Activated naive CD4-positive, alpha-beta T cell treated with anti-CD3 and anti-CD28 coated beads, Interleukin-2, amount 50 U/mL, for 72 hours (primary cell): ENCODE measurements at places on chromosomes 4 and X. TPM values are rescaled to one million over a fixed set of nuclear protein-coding genes. Genes with fewer than 3 reads are reported as not detected.

DNA sequence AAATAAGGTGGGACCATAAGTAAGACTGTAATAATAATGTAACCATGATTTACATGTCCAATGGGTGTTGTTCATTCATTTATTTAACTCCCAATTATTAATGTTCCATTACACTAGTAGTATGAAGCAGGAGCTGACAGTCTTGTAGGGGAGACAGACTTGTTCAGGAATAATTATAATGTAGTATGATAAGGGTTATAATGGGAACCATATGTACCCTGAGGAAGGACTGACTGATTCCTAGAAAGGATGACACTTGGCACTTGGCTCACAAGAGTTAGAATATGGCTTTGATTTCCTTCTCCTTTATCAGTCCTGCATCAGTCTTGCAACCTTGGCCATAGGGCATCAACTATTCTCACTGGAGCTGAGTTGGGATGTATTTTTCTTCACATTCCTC is 24.2 kb downstream of the PCDH7 start:
- DNase-seq, result no peak

DNA sequence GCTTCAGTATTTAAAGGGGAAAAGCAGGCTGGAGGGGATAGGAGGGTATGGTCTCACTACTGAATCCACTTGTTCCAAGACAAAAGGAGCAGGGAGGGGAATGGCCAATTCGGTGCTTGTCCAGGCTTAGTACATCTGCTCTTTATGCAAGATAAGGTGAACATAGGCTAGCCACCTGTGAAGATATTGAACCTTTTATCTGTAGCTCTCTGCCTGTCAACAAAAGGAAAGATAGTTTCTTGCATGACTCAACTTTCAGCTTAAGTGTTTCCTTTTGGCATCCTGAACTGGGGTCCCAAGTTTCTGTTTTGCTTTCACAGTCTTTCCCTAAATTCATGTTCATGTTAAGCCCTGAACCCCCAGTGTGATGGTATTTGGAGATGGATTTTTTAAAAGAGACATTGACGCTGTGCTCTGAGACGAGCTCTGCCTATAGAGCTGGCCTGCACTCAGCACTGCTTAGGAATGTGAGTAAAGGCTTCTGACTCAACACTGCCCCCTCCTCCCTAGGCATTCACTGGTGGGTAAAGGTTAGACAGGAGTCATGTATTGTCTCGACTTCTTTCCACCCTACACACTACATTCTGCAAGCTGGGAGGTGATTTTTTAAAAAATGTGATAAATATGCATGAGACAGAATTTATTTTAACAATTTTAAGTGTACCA is 28.2 kb downstream of the FAM149A start:
- DNase-seq, result no peak

- no peak for DNase-seq
These were observed 40.4 kb downstream of the UNC5C start for GRCh38 chr4:95508421-95508820.

DNA sequence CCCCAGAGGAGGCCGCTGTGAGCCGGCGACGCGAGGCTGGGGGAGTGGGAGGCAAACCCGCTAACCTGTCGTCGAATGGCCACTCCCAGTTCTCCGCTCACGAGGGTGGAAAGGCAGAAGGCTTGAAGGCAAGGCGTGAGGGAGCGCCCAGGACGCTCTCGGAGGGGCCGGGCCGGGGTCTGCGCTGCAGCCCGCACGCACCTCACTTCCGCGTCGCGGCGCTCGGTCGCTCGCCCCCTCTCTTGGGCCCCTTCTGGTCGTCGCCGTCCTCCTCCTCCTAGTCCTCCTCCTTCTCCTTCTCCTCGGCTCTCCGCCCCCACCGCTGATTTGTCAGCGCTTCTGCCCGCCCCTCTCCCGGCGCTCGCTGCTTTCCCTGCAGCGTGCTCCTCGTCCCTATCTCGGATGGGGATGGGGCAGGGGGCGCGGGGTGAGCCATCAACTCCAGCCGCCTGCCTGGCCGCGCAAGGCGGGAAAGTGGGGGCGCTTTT is at the start of gene SNCA:
Gene SNCA (minus strand): TSS at position 265 of the 488 bp plus-strand sequence. CDS start 1,494 bp downstream, outside the sequence.
- no peak for DNase-seq

- peak; percentile 60 for DNase-seq
These were observed 260.9 kb downstream of the GLUD2 start for GRCh38 chrX:121308276-121308805.

DNA sequence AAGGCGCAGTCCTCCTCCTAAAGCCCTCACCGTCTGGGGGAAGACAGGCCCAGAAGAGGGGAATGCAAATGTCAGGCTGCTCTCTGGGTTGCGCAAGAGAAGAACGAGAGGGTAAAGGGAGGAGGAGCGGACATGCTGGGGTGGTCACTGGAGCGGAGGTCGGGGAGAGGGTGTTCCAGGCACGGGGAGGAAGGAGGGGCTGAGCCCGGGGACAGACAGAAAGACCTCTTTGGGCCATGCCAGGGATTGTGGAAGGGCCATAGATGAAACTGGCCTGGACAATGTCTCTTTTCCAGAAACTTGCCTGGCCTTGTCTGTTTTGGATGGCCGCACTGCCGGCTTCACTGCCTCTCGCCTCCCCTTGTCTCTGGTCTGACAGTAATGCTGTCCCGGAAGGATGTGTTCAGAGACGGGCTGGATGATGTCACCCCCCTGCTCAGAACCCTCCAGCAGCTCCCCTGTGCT is 121.0 kb downstream of the SORCS2 start:
- DNase-seq, result no peak

GRCh38 chr4:99120501-99120900 is 23.6 kb downstream of the ADH4 start:
- DNase-seq, result no peak

DNA sequence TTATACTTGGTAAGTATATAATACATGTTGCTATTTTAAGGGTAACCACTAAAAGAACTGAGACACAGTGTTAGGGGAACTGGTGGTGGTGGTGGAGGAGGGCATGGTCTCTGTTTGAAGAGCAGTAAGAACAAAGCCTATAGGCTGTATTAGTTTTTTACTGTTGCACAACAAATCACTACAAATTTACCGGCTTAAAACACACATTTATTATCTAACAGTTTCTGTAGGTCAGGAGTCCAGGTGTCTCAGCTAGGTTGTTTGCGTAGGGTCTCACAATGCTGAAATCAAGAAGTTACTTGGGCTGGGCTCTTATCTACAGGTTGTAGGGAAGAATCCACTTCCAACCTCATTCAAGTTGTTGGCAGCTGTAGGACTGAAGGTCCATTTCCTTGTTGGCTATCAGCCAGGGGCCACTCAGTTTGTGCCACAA is 52.6 kb downstream of the CASK start:
- no peak for DNase-seq

GRCh38 chrX:67334323-67334722 is 209.5 kb upstream of the AR start:
- DNase-seq, result no peak

GRCh38 chr4:84412062-84412461 is 87.0 kb downstream of the NKX6-1 start:
- DNase-seq, result no peak

DNA sequence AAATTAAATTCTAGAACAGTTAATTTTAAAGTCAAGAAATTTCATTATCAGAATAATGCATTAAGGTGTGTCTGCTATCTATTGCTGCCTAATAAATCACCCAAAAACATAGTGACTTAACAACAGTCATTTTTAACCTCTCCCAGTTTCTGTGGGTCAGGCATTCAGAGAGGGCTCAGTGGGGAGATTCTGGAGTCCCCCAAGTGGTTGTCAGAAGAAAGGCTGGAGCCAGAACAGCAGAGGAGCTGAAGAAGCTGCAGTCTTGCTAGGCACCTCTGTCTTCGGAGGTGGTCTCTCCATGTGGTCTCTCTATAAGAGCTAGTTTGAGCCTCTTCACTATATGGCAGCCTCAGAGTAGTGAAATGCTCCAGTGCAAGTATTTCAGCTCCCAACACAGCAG is 9.3 kb upstream of the HOPX start:
- no peak for DNase-seq

- no peak for DNase-seq
These were observed 1157.3 kb downstream of the PCDH7 start for GRCh38 chr4:31877429-31877828.

- DNase-seq, result no peak
These were observed 450.0 kb upstream of the RASGEF1B start for GRCh38 chr4:81921751-81922159.

DNA sequence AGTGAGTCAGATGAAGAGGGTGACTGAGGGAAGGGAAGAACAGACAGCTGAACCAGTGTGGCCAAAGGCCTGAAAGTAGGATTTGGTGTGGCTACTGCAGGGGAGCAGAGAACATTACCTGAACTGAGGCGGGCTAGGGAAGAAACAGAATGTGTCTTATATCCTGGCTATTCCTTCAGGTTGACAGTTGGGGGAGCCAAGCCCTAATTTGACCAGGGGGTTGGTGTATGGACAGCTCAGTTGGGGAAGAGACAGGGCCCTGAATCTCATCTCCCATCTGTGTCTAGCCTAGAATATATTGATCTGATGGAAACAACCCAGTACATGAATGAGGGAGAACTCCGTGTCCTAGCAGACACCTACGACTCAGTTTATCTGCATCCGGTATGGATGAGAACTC is 4.2 kb downstream of the HDAC6 start:
- DNase-seq, result no peak

DNA sequence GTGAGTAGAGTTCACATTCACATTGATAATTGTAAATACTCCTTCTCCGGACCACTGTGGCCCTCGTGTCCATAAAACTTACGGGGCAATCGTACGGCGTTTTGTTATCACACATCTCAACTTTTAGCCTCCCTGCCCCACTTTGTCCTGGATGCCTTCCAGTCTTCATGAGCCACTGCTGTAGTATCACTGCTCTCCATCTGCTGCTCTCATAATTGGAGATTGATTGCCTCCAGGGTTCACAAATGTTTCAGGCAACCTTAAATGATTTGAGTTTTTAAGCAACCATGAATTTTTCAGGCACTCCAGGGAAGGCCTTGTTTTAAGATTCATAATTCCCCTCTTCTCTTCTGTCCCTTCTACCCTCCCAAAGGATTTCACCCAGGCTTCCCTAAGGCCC is 28.4 kb downstream of the ALPK1 start:
- no peak for DNase-seq

DNA sequence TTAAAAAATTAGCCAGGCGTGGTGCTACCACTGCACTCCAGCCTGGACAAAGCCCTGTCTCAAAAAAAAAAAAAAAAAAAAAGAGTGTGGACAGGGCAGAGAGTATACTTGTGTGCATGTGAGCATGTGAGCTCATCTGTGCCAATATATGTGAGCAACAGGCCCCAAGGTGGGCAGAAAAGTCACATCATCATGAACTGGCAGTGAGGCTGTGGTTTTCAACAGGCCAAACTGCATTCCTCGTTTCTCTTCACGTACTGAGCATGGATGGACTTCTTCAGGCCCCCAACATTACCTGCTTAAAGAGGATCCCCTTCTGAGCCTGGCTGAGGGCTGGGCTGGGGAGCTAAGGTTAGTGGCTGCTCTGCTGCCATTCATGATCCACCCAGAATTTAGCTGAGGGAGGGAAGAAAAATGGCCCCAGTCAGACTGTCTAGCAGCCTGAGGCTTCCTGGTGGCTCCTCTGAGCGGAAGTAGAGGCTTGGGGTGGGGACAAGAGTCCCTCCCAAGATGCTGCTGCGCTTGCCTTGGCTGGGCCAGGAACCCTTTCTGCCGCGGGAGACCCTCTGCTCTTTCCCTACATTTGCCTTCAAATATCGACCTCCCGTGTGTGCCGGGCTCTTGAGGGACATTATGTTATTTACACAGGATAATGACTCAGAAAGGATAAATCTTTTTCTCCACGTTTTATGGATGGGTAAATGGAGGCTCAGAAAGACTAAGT is 55.0 kb downstream of the DIPK2B start:
- no peak for DNase-seq

DNA sequence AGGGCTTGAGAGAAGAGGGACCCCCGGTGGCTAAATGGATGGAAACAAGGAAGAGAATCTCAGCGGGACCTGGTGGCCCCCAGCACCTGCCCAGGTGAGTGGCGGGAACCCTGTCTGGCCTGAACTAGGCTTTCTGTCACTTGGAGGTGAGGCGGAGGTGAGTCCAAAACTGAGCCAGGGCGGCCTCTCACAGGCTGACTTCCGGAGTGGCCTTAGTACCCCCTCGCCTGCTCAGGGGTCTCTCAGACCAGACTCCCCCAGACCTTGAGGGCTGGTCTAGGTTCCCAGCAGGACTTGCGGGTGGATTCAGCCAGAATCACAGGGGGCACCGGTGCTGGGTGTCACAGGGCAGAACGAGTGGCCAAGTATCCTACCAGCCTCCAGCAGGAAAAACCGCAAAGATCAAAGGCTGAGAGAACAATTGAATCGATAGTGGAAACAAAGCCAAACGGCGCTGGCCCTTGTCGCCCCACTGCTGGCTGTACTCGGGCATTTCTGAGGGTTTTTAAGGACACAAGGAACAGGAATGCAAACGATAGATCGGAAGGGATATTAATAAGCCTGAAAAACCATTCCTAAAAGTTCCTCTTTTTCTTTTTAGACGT is 67.8 kb downstream of the WFS1 start:
- DNase-seq, result no peak

AFM gene
- total RNA-seq, result not detected

PABPC4L gene
- not detected for total RNA-seq

ARL9 gene
- not detected for total RNA-seq

ALB gene
- not detected for total RNA-seq

SPANXB1 gene
- total RNA-seq, result not detected

NLGN4X gene
- total RNA-seq, result not detected

TMEM255A gene
- not detected for total RNA-seq

PIR gene
- 4.6 TPM for total RNA-seq

STK32B gene
- not detected for total RNA-seq

HGFAC gene
- not detected for total RNA-seq
